ENCODE measurements at places on chromosomes 3 and 15.

- DNase-seq: no peak
Observed at GRCh38 chr3:37660782-37661181, 200.9 kb upstream of the CTDSPL start.

DNA sequence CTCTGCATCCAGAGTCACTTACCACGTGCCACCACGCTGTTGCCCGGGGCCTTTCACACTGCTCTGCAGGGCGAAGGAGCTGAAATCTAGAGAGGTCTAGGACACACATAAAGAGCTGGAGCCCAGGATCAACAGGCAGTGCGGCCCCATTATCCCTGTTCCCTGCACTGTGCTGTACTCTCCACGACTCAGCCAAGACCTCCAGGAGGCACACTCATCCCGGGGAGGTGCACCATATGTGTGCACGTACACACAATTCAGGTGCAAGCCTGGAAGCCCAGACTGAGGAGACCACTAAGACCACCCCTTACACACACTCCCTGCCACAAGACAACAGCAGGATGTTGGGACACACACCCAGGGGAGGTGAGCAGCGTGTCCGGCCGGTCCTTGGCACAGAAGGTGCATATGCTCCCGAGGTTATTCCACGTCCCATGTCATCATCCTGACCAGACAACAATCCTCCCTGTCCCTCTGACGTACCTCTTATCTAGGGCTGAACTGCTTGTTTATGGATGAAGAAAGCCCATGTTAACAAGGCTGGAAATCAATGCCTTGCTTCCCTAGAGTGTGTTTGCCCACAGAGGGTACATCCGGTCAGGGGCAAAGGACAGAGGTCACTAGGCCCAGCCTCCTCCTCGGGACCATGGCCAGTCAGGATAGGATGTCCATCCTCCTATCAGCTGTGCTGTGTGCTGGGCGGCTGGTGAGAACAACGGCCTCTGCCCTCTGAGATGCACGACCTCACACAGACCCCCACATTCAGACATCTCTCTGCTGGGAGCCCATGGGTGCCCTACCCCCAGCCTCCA is 16.1 kb downstream of the KLF15 start:
- no peak for DNase-seq

DNA sequence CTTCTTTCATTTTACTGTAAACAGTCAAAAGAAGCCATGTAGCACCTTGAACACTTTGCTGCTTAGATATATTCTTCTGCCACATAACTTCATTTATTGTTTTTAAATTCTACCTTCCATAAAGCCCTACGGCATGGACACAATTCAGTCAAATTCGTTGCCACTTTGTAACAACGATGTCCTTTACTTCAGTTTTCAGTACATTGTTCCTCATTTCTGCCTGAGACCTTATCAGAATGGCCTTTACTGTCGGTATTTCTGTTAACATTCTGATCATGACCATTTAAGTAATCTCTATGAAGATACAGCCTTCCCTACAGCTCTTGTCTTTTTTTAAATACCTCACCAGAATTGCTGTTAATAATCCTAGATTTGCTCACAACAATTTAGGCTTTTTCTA is 466.9 kb downstream of the NAALADL2 start:
- no peak for DNase-seq

DNA sequence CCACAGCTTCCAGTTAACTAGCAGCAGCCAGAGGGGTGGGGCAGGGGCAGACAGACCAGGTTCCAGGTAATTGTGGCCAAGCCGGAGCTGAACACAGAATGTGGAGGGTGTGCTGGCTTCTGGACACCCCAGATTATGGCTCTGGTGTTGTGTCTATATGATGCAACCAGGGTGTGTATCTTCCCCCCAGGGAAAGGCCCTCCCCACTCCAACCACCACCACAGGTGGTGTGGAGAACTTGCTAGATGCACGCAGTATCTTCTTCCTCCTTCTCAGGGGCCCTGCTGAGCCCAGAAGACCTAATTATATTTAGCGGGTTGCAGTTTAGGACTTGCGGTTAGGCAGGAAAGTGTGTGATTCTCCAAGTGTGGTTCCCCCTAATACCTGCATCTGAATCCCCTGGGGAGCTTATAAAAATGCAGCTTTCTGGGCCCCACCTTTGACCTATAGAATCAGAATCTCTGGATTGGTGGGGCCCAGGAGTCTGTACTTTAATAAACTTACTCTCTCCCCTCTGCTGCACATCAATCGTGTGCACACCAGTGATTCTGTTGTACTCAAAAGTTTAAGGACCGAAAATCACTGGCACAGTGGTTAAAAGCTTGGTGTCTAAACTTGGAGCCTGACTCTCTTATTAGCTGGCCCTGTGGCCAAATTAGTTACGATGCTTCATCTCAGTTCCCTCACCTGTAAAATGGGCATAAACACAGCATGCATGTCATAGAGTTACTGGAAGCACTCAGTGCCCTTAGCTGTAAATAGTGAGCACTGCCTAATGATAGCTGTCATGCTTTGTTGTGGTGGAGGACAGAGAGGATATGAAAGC is 379.1 kb upstream of the PROK2 start:
- no peak for DNase-seq

- DNase-seq: no peak
Observed at GRCh38 chr3:88807491-88808105, 299.8 kb upstream of the EPHA3 start.

All from stimulated activated CD8-positive, alpha-beta memory T cell treated with anti-CD3 and anti-CD28 coated beads, Interleukin-4, amount 100 ng/mL, for 1 hour (primary cell).